Sciatic nerve (tissue), 2 donors: ENCODE measurements at places on chromosomes 2 and 18. TPM values are rescaled to one million over a fixed set of nuclear protein-coding genes. Genes with fewer than 3 reads are reported as not detected.

DNA sequence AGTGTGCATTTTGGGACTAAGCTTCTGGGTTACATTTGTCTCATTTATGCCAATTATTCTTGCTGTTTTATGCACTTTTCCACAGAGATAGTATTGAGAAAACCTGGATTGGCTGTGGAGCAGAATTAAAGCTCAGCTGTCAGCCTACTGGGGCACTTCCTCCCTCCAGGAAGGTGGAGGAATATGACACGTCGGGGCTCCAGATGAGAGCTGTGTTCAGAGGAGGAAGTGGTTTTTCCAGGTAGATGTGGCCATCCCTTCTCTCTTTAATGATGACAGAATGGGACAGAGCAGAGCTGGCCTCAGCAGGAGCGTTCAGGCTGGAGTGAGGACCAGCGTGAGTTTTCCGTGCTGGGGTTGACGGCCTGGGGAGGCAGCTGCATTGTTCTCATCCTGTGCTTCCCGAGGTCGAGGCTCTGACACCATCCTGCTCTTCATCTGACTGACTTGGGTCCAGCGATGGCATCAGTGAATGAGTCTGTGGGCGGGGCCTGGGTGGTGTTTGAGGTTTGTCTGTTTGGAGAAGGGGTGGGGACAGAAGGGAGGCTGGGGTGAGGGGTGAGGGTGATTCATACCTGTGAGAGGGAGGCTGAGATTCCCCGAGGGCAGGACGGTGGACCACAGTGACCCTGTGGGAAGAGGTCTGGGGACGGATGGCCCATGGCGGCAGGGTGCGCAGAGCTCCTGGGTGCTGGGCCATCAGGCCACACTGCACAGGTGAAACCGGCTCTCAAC lies 207.0 kb downstream of the LDLRAD4 start:
- DNase-seq: no peak

DNA sequence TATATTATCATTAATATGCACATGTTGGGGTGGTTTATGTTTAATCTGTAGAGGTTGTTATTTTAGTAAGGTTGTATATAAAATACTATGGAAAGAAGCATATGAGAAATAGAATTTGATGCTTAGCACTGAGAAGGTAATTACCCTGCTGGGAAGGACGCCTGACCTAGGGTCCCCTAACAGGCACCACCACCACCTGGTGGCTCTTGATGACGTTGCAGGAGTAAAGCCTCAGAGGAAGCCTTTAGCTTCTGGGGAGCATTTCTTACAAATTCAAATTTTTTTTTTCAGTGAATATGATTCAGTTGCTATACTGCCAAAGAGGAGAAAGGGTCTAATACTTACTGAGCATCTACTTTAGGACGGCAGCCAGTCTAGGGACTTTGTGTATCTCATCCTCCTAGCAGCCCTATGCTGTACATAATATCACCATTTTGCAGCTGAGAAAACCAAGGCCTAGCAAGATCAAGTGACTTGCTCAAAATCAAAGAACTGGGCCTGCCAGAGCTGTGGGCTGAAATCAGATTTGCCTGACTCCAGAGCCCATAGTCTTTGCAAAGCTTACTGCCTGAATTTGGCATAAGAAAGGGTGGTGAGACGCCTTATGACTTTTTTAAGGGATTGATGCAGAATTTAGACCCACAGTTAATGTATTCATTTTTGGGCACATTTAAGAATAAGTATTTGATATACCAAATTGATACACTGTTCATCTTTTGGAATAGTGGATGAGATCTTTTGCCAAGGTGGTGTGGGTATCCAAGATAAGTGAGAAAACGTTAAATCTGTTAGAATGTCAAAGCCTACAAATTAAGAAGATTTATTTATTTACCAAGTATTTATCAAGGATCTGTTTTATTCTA lies 78.8 kb upstream of the GAREM1 start:
- peak; percentile 65 for DNase-seq

DNA sequence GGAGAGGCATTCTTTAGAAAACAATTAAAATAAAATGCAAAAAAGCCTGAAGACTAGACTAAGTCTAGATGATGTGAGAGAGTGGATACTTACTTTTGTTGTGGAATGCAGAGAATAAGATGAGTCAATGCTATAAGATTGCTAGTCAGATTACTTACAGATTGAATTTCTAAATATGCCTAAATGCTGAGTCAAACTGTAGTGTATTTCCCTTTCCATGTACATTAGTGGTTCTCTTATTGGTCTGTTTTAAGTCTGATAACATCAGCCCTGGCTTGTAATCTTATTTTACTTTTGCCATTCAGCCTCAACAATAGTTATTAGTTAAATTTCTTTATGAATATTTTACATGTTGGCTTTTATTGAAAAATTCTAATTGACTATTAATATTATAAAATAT lies 702.7 kb downstream of the SOCS6 start:
- DNase-seq: no peak

DNA sequence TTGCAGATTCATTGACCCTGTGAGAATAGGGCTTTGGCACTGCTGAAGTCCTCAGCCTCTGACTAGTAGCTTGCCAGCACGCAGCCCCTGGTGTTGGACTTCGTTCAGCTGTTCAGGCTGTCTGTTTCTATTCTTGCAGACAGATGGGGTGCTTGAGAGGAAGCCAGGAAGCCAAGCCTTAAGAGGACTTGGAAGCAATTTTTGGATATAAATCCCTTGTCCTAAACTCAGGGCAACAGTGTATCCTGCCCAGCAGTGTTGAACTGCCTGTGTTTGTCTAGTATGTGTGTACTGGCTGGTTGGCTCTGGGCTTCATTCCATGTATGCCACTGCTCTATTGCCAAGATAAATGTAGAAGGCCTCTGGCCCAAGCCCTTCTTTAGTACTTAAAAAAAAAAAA lies 108.6 kb downstream of the COMMD1 start:
- peak; percentile 61 for DNase-seq

Gene ACMSD
- not detected for total RNA-seq

Gene ALPG
- not detected for total RNA-seq

GRCh38 chr2:11589316-11589940 lies 55.6 kb downstream of the GREB1 start:
- no peak for DNase-seq

Gene IL1R2
- 5.7 TPM for total RNA-seq

Gene RAPH1
- 115 TPM for total RNA-seq

DNA sequence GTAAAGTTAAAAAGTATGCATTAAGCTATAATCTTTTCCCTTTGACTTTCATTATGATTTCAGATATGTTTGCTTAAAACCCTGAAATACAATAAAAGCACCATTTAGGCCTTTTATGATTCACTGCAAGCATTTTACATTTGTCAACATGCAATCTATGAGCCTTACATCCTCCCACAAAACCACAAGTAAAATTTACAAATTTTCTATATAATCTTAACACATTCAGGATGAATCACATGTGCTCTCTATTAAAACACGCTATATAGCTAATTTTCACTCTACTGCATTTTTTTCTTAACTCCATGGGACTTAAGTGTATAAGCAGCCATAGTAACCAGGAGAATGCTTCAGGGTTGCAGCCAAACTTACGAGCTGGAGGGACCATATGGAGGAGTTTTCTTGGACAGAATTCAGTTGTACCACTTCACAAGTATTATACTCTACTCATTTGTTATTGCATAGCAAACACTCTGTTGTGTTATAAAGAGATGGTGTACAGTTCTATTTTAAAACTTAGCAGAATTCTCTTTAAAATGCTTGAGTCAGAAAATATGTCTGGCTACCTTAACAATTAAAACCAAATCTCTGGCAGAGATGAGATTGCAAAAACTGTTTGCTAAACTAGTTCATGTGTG lies 293.2 kb downstream of the ALK start:
- no peak for DNase-seq

Gene CFC1
- total RNA-seq: not detected

Gene KCNE4
- 7.3 TPM for total RNA-seq

- no peak for DNase-seq
These were observed 189.9 kb upstream of the NDUFV2 start for GRCh38 chr18:8912348-8913326.

DNA sequence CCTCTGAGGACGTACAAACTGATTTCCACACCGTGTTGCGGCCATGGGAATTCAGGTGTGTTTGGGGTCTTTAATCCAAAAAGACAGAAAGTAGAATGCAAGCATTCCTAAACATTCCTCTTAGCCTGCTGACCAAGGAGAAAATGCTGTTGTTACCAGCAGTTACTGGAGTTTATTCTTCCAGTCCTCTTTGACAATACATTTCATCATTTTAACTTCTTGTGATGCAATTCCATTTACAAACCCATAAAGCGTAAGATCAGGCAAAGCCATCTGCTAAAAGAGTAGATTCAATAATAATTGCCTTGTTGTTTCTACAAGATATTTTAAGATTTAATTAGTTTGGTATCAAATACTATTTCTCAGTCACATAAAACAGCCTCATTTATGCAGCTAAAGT lies 32.7 kb downstream of the SPIRE1 start:
- DNase-seq: no peak

Gene SIX2
- total RNA-seq: 3.6 TPM

- DNase-seq: peak; percentile 36
These were observed 96.2 kb upstream of the CTDP1 start for GRCh38 chr18:79583426-79583825.

DNA sequence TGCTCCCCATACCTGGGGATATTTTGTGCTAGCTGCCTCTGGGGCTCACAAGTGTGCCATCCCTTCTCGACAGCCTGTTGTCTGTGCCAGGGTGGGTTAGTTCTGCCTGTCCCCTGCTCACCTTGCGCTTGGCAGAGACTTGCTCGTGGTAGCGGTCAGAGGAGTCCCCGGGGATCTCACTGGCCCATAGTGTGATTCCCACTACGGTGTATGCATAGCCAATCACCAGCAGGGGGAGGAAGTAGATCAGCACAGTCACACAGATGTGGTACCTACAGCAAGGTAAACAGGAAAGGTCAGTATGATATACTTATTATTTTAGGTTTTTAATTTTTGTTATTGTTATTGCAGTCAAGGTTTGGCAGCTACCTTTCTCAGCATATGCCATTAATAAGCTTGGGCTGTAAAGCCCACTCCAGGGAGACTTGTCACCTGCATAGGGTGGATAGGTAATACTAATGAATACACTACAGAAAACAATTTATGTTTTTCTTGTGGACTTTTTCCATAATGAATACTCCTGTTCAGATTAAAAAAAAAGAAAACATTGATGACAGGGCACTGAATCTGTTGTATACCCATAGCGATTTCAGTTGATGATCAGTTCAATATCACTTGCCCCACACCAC lies 95.2 kb downstream of the POLE4 start:
- DNase-seq: no peak

Gene SPEG
- 7.2 TPM for total RNA-seq
